ENCODE measurements at places on chromosomes 2 and 18.

DNA sequence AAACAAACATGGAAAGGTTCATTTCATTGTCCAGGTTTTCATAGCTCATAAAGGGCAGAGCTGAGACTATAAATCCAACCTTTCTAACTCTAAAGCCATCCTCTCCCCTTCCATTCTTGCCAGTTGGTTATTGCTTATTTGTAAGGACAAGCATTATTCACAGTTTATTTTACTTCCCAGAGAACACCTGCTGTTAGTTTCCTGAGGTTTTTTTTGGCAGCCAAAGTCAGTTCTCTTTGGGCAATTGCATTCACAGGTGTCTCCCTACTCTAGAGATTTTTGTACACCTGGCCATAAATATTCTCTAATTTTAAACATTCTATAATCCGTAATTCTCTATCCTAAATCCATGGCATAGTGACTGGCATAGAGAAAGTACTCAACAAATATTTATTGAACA is 87.3 kb upstream of the SPHKAP start:
- DNase-seq, result peak; percentile 83

- DNase-seq, result no peak
Measured at GRCh38 chr2:174334781-174335251, at the start of gene SP9. TSS of gene SP9 (plus strand) at chr2:174334954. CDS start at chr2:174335093, 139 bp downstream.

DNA sequence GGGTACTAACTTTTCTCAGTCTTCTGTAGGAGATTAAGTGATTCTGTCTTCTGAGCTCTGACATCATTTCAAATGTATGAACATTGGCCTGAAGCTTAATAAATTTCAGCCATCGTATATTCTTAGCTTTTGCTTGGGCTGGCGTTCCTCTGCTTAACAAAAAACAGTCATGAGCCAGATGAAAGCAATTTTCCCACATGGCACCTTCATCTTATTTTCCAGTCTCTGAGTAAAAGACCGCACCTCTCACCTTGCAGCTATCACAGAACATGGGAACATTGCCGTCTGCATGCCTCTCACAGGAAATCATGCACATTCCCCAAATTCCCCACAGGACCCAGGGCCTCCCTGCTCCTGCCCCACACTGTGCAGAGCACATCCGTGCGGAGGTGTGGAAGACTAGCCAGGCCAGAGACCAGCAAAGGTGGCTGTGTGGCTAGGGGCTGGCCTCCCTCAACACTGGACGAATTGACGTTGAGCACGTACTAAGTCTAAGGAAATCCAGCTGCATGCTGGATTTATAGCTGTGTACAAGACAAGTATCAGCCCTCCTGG is 531.8 kb upstream of the ID2 start:
- no peak for DNase-seq

- DNase-seq, result no peak
Measured at GRCh38 chr2:129481306-129482219, 497.9 kb upstream of the RAB6C start.

GRCh38 chr2:223588251-223588650 is 13.9 kb downstream of the SCG2 start:
- DNase-seq, result no peak

DNA sequence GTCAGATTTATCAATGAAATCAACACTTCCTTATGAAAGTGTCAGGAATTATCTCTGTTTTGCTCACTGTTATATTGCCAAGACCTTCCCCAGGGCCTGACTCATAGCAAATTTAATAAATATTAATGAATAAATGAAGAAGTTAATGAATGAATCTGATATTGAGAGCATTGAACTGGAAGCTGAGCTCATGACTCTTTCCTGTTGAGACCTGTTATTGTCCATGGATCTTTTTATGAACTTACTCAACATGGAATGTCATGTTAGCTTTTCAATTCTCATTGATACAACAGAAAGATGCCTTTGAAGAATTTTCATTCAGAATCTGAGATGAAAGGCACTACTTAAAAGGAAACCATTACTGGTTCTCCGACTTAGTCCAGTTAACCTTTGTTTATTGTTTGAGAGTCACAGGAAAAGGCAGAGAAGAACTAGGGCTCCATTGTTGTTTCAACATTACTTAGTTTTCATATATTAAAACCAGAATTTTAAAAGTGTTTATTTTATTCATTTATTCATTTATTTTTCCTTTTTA is 90.4 kb upstream of the UNC80 start:
- no peak for DNase-seq

GRCh38 chr18:51519571-51519970 is 322.1 kb upstream of the MEX3C start:
- no peak for DNase-seq

GRCh38 chr18:57749604-57749970 is 53.5 kb downstream of the ATP8B1 start:
- DNase-seq, result no peak

GRCh38 chr2:179837408-179837807 is 24.0 kb downstream of the ZNF385B start:
- DNase-seq, result peak; percentile 37

DNA sequence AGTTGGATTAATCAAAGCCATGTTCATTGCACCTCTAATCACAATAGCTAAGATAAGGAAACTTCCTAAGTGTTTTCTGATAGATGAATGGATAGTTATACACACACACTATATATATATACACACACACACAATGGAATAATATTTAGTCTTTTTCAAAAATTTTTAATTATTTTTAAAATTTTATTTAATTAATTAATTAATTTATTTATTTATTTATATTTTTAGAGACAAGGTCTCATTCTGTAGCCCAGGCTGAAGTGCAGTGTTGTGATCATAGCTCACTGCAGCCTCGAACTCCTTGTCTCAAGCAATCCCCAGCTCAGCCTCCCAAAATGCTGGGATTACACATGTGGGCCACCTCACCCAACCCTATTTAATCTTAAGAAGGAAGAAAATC is 481.0 kb upstream of the TNP1 start:
- no peak for DNase-seq

DNA sequence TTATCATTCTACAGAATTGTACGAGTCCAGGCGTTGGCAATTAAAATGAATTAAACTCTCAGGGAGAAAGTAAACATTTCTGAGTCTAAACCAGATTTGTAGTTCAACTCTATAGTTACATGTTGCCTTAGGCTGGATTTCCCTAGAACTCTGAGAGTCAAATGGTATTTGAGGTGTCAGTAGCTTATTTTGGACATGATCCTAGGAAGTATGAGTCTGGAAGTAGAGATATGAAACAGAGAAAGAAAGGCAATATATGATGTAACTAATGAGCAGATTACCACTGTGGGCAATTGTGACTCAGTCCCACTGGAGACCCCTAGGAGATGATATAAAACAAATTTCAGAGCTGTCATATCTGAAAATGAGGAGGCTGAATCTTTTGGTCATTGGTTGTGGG is 199.1 kb upstream of the UBE2E3 start:
- no peak for DNase-seq

DNA sequence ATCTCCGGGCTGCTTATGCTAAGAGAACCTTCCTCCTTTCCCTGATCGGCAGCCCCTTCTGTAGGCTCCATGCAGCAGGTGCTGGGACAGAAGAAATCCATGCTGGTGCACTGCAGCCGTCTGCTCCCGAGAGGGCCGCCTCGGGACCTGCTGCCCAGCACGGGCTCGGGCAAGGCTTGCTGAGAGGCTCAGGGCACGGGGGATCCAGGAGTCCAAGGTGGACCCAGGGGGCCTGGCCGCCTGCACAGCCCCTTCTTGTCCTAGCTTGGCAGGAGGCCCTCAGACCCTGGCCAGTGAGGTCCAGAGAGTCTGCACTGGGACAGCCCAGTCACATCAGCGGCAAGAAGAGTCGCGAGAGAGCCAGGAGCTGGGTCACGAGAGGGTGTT is 13.3 kb upstream of the DUSP2 start:
- no peak for DNase-seq

- DNase-seq, result no peak
Measured at GRCh38 chr2:26086155-26086637, 52.3 kb downstream of the RAB10 start.

DNA sequence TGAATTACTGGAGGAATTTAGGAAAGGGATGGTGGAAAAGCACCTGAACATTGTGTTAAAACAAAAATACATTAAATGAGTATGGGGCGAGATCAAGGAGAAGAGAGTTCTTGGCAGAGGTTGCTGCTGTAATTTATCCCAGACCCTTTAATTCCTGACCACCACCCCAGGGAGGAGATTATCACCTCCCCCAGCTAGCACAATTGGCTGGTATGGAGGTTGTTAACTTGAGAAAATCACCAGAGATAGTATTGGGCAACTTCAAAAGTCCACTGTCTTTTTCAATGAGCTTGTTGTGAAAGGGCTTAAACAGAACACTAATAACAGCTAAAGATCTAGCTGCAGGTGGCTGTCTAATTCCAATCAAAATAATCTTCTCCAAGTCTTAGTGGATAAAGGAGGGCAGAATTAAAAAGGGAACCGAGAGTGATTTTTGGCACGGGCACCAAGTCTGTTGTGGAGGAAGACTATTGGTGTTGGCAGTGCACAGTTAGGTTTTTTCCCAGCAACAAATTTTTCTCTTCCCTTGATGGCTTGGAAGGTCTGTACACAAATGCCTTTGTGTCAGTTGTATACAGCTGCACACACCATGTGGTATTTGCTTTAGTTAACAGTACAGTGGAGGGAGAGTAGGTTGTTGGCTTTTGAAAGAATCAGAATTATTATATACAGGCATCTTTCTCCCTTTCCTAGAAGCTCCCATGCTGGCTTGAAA is 289.5 kb downstream of the SLC4A3 start:
- DNase-seq, result no peak

- no peak for DNase-seq
Measured at GRCh38 chr2:68889500-68889899, 18.3 kb upstream of the BMP10 start.

GRCh38 chr18:35477497-35477896 is 20.3 kb downstream of the INO80C start:
- no peak for DNase-seq

DNA sequence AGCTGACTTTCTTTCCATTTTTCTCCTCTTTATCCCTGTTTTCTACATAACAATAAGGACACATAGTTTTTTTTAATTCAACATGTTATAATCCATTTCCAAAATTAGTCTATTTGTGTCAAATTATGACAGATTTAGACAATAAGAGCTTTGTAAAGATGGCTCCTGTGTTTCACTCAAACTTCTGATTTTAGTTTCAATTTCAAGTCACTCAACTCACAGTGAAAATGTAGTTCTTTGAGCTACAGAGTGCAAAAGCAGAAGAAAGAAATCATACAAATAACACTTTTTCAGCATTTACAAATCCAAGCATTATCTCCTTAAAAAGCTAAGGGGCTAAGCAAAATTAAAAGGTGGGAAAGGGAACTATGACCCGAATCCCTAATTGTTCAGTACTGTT is 340.7 kb upstream of the TRIB2 start:
- DNase-seq, result no peak

DNA sequence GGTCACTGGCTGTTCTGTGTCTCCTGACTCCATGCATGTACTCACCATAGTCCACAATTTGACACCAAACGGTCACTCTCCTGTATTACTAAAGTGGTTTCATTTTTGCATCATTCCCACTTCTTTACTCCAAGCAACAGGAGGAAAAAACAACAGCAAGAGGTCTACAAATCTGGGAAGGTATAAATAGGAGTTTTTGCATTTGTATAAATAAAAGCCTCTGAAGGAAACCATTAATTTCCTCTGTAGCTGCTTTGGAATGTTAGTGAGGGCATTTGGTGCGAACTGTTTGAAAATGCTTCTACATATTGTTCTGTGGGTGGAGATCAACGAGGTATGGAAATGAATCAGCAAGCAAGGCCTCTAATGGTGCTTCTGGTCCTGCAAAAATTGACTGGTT is 148.5 kb upstream of the DLX2 start:
- DNase-seq, result no peak

DNA sequence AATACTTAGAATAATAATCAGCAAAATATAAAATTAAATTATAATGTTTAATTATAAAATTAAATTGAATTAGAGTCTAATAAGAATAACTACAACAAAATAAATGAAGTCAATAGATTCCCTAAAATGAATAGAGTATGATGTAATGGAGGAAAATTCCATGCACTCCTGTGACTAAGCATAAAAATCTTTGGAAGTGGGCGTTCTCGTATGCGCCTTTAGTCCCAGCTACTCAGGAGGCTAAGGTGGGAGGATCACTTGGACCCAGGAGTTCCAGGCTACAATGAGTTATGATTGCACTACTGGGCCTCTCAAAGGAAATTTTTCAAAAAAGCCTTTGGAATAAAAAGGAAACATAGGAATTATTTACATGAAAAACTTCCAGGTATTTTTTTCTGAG is 955.4 kb upstream of the POU3F3 start:
- no peak for DNase-seq

GRCh38 chr18:79355433-79356335 is 40.0 kb upstream of the NFATC1 start:
- DNase-seq, result no peak

DNA sequence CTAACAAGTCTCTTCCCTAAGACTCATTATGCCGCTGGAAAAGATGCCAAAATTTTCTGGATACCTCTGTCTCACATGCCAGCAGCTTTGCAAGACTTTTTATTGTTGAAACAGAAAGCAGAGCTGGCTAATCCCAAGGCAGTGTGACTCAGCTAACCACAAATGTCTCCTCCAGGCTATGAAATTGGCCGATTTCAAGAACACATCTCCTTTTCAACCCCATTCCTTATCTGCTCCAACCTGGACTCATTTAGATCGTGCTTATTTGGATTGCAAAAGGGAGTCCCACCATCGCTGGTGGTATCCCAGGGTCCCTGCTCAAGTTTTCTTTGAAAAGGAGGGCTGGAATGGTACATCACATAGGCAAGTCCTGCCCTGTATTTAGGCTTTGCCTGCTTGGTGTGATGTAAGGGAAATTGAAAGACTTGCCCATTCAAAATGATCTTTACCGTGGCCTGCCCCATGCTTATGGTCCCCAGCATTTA is 26.3 kb downstream of the DHRS9 start:
- DNase-seq, result no peak

- no peak for DNase-seq
Measured at GRCh38 chr2:31940920-31941319, 69.9 kb downstream of the MEMO1 start.

Measured in cerebellar cortex (tissue), 1 donor.